ENCODE measurements at places on chromosomes 7 and 10.
A peak's percentile ranks its signal among the peaks of the same experiment; 100 is the strongest.

GRCh38 chr7:45244981-45245380 lies 87.4 kb downstream of the RAMP3 start:
- no peak for DNase-seq

GRCh38 chr10:8844141-8844540 lies 789.7 kb downstream of the GATA3 start:
- no peak for DNase-seq

- DNase-seq, result peak; percentile 60
Measured at GRCh38 chr10:6382081-6382480, 179.3 kb downstream of the PFKFB3 start.

DNA sequence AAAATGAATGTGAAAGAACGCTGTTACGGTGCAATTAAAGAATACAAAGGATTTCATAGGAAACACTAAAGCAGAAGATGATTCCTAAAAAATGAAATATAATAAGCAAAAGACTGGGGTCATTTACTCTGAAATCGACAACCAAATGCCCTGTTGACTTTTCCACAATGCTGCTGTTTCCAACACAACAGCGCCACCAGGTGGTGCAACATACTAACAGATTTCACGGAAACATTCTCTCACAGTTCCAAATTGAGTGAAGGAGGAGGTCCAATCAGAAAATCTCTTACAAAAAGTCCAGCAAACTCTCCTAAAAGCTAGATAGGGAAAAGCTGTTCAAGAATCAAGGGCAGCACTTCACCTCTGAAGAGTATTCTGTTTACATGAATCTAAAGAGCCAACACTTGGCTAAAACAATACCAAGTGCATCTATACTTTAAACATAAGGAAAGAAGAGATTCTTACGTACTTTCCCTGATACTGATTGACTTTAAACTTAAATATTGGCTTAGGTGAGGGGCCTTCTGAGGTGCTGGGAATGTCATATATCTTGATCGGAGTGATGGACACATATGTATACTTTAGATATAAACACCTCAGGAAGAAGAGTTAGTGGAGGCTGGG lies 55.9 kb downstream of the UPF2 start:
- DNase-seq, result peak; percentile 42

DNA sequence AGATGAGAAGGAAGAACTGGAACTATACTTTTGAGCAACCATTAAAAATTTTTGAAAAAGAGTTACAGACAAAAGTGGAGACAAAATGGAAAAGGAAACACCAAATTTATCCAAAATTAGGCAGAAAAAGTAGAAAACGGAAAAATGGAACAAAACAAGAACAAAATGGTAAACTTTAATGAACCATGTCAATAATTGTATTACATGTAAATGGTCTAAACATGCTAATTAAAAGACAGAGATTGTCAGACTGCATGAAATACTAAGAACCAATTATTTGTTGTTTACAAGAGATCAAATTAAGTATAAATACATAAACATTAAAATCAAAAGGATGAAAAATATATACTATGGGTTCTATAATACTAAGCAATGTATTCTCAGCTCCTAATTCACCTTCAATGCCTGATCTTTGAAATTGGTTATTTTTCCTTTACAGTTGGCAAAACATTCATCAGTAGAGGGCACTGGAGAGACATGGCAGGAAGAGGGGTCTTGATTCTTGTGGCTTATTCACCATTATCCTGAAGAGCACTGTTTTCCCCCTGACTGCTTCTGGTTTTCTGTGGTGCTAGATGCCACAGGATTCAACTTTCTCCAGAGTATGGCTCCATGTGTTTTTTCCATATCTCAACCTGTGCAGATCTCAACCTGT lies 124.9 kb downstream of the ELFN1 start:
- no peak for DNase-seq

DNA sequence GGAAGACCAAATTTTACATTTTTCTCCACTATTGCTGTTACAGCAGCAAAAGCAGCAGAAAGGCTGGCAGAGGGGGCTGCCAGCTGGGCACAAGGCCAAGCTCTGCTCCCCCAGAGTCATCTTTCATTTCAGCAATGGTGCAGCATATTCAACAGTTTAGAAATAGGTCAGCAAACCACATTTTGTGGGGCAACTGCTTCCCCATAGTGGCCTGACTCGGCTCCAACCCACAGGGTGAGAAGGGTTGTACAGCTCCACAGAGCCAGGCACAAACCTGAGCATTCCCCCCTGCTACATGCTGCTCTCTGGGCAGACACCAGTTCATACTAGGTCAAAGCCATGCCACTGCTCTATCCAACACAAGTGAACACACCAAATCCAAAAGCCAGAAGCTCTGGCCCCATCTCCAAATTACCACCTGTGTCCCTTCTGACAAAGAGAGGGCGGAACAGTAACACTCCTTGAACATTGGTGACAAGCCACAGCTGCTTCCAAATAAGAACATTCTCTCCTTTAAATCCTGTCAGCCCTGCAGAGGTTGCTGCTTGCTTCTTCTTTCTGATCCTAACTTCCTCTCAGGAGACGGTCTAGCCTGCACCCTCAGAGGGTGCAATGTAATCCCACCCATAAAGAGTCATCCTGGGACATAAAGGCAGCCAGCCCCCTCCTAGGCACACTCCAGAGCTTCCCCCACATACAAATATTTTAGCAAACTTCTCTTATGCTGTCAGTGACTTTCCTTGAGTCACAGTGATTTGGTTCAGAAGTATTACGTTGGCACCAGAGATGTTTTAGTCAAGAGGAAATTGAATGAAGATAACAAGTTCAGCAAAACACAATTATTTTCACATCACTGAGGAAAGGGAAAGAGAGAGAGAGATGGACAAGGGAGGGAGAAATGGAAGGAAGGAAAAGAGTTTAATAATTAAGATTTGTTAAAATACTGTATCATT lies 39.0 kb upstream of the SLIT1 start:
- DNase-seq, result no peak

DNA sequence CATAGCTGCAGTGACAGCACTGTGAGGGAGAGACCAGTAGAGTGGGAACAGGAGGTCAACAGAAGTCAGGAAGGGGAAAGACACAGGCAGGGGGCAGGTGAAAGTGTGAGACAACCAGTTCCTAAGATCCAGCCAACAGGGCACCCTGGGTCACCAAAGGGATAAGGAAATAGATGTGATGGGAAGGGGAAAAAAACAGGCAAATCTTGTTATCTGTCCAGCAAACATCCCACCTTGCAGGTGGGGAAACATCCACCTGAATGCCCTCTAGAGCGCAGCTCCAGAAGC lies 42.5 kb downstream of the DPCD start:
- no peak for DNase-seq
